ENCODE measurements at places on chromosomes 13 and 19.

DNA sequence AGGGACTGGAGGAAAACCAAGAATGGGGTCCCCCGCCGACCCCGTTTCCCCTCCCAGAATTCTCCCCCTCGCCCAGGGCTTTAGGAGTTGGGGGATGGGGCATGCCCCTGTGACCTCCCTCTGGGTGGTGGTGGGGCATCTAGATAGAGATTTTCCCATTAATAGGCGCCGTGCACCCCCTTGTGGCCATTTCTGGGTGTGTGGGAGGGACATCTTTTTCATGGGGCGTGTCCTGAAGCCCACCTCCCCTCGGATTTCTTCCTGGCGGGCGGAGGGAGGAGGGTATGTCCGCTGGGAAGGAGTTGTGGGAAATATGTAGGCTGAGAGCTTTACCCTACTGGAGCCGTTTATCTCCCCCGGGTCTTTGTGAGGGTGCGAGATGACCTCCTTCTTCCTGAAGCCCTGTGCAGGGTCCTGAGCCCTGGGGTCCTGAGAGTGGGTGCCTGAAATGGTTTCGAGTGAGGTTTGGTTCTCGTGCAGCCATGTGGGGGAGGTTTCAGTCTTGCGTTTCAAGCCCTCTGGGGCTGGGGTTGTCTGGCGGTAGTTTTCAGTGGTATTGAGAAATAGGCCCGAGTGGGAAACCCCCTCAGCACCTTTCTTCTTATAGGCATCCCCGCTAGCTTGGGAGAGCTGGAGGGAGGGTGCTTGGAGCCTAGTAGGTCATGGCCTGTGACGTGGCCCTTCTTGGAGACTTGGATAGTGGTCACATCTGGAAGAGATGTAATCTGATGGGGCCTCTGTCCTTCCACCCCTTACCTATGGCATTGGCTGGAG is 1.0 kb downstream of the PRMT1 start:
- no peak for DNase-seq

DNA sequence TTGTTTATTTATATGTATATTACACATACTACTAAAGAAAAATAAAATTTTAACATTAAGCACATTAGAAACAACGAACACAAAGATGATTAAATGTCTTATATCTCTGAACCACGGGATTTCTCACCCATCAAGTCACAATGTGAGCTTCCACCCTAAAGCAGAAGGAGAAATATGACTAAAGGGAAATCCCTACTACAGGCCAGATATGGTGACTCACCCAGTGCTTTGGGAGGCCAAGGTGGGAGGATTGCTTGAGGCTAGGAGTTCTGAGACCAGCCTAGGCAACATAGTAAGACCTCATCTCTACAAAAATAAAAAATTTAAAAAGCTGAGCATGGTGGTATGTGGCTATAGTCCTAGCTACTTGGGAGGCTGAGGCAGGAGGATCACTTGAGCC is 24.6 kb downstream of the DCT start:
- no peak for DNase-seq

DNA sequence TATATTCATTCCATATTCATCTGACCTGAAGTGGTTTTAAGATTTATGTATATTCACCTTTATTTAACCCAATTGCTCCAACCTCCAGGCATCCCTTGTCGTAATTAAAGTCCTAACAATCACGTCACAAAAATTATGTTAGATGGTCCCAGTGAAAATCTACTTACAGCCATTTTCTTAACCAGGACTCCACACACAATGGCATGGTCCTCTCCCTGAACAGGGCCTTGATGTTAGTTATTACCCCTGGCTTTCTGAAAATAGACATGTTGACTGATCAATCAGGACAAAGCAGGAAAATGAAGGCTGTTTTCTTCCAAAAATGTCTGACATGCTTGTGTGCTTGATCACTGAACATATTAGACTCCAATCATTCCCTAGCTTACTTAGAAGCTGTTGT is 542.7 kb upstream of the SLITRK5 start:
- no peak for DNase-seq

DNA sequence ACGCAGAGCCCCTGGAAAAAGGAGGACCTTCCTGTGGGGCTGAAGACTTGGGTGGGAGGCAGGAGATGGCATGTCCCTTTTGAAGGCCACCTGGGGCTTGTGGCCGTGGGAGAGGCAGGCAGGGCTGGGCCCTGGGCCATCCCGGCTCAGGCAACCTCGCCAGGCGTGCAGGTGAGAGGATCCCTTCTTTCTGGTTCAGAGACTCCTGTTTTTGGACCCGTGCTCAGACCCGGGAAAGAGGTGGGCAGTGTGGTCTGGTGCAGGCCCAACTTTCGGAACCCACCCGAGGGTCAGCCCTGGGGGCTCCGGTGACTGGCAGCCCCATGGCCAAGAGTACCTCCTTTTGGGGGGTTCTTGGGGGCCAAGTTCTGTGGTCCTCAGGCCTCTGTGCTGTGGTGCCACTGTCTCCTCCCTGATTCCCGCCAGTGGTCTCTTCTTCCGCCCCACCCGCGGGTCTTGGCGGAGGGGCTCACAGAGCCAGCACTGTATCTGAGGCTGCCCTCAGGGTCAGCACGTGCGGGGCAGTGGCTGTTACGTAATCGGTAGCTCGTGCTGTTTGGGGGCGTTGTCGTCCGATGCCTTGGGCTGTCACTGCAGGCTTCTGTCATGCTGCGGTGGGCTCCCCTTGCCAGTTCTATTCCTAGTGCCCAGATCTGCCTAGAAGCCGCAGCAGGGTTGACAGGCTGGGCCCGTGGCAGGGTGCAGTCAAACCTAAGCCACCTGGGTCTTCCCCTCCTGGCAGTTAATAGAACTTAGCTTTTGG is 42.7 kb downstream of the KDM4B start:
- DNase-seq, result no peak

DNA sequence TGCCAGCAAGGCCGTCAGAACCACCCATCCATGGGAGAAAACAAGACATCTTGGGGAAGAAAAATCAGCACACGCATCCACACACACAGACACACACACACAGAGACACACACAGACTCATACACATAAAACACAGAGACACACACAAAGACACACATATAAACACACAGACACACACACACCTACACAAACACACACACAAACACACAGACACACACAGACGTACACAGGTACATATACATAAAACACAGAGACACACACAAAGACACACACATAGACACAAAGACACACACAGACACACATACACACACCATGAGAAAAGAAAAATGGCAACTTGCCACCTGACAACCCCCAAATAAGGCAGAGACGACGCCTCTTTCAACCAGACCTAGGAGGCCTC is 40.6 kb downstream of the ZIC5 start:
- DNase-seq, result no peak

DNA sequence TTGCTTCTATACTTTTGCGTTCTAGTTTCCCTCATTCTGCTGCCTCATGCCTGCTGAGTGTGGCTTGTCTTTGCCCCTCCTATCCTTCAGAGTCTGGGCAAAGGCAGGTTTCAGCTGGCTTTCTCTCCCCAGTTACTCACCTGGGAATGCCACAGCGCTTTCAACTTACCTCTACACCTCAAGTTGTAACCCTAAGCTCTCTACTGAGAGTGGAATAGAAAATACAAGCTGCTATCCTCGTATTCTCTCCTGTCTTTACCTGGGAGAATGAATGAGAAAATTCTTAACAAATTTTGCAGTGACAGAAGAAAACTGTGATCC is 316.3 kb upstream of the KLF12 start:
- peak; percentile 63 for DNase-seq

DNA sequence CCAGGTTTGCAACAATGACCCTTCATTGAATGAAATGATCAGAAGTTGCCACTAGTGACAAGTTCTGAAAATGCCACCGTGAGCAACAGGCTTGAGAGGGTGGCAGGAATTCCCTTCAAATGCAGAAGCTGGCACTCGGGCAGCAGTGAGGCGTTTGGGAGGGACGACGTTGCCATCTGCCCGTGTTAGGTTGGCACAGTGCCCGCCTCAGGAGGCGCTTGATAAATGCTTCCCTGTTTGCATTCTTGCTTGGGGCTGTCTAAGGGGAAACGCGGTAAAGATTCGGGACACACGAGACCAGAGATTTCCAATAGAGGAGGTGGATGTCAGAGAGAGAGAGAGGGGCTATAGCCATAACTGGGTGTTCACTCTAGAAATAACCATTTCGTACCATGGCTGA is 101.9 kb downstream of the TEX29 start:
- no peak for DNase-seq

GRCh38 chr13:110109910-110110309 is 197.0 kb downstream of the COL4A1 start:
- no peak for DNase-seq

- DNase-seq, result no peak
Observed at GRCh38 chr19:10093295-10094186, 7.4 kb downstream of the SHFL start.

- no peak for DNase-seq
Observed at GRCh38 chr13:105291987-105292386, 1243.5 kb downstream of the EFNB2 start.

GRCh38 chr13:98144801-98145350 is 2.0 kb downstream of the FARP1 start:
- no peak for DNase-seq

DNA sequence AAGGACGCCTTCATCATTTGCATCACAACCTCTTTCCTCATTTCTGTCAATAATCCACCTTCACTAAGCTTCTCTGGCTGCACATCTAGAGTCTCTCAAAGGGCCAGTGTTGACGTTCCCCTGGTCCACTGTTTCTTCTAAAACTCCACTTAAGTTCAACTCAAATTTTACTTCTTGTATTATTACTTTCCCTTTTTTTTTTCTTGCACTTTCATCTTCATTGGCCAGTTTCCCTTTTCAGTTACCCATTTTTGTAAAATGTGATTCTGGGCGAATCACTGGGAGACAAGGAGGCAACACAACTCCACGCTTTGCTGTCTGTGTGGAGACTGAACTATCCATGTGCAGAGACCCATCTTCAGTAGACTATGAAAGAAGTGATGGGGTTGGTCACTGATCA is 128.6 kb upstream of the RNF113B start:
- no peak for DNase-seq
